ENCODE measurements at places on chromosomes 12 and 14.

DNA sequence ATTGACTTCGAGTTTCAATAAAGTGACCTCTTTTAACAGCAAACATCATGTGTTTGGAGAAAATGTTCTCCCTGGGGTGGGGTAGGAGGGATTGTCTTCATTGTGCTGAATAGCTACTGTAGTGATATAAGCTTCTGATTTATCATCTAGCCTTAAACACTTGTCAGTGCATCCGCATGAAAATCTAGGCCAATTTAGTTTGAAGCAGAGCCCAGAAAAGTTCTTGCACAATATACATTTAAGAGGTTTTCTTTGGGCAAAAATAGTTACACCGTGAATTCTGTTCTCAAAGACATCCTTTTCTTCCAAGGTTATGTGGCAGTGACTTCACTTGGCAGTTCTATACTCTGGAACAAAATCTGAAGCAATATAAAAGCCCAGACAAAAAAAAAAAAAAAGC is 136.0 kb upstream of the IFNG-AS1 start:
- no peak for DNase-seq

GRCh38 chr14:100526632-100527031 is 60.6 kb downstream of the BEGAIN start:
- DNase-seq: no peak

- DNase-seq: no peak
These were observed 345.4 kb downstream of the MED13L start for GRCh38 chr12:115932066-115932465.

GRCh38 chr12:87667378-87667777 is 361.8 kb downstream of the C12orf50 start:
- DNase-seq: no peak

Measured in stimulated activated CD8-positive, alpha-beta memory T cell treated with anti-CD3 and anti-CD28 coated beads, Interleukin-12 subunit alpha, Interleukin-12 subunit beta, amount 100 ng/mL, for 1 hour (primary cell).